Transverse colon (tissue), 4 donors: ENCODE measurements at places on chromosomes 3 and 15.

DNA sequence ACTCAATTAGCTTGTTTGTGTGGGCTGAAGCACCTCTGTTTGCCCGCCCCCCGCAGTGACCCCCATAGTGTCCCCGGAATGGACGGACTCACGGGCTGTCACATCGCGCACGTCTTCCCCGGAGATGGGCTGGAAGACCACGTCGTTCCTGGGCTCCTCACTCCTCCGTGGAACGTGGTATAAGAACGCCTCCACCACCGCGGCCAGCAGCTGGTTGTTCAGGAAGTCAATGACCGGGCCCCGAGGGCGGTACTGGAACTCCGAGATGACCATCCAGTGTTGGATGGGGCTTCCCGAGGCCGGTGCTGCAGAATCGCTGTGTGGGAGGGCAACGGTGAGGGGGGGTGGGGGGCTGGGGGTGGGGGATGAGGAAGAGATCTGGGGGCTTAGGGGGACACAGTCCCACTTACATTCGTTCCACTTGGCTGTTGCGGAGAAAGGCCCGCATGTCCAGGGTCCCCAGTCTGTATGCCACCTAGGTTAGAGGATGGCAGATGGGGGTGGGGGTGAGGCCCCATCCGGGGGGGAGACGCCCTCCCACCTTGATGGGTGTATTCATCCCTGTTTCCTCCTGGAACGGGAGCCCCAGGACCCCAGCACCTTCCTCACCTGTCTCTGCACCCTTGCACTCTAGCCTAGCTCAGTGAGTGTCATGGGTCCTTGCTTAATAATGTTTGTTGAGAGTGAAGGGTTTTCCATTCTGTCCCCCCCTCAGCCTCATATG, 30.2 kb downstream of the MUC20 start:
- no peak for DNase-seq

GRCh38 chr15:80156176-80156720, 3.4 kb downstream of the FAH start:
- no peak for DNase-seq

GRCh38 chr15:92452143-92452542, 58.5 kb downstream of the ST8SIA2 start:
- no peak for DNase-seq

DNA sequence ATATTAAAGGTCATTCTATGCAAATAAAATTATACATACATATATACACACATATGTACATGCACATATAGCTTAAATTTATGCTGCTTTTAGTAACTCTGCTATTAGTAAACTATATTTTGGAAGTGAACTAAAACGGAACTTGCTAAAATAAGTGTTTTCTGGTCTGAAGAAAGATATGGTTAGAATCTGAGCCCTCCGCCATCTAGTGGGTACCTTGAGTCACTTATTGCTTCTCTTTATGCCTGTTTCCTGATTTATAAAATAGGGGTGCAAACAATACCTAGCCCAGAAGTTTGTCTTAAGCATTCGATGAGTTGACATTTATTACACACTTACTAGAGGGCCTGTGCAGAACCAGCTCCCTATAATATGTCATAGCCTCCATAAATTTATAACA, 255.7 kb downstream of the CNTN6 start:
- DNase-seq = no peak

DNA sequence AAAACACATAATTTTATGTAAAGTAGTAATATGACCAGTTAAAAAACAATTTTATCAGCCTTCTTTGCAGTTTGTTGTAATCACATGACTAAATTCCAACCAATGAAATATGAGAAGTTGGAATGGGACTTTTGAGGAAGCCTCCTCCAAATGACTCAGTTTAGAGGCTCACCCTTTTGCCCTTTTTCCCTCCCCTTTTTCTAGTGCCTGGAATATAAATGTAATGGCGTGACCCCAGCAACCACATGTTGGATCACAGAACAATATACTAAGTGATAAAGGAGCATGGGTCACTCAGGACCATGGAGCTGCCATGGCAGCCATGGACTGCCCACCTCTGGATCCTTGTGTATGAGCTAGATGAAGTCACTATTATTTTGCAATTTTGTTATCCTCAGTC, 48.8 kb upstream of the HEG1 start:
- DNase-seq = no peak

DNA sequence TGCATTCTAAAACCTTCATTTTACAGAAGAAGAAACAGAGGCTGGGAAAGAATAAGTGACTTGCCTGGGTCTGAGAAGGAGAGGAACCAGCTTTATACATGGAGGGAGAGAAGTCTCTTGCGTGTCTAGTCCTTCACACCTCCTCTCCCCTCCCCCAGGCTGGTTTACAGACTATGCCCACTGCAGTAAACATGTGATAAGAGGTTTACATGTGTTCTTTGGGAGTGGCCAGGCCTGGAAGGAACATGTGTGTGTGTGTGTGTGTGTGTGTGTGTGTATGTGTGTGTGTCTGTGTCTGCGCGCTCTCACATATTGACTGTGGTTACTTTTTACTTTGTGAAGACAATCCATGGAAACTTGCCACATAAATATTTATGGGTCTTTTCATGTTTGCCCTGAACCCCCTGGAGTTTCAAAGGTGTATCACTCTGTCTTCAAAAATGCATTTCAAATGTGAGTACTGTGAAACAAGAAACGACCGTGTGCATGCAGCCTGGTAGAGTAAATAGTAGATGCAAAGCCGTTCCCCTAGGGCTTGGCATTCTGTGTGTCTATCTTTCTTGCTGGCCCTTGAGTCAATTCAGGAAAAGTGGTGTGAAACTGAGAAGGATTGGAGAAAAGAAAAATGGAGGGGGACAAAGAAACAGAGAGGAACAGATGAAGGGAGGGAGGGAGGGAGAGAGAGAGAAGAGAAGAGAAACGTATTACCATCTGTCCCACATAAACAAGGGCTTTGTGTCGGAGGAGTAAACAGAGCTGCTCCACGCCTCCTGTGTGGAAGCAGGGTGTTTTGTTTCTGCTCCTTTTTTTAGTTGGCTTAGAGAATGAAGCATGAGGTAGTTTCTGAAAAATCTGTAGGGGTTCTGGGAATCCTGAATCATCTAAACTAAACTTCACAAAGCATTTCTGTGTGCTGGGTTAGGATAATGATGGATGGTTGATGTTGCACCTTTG, 51.7 kb downstream of the CLDN11 start:
- DNase-seq = no peak

- DNase-seq = no peak
Measured at GRCh38 chr3:184299488-184300377, 692 bp downstream of the PSMD2 start.

GRCh38 chr3:32969656-32970055, 18.2 kb downstream of the CCR4 start:
- no peak for DNase-seq

DNA sequence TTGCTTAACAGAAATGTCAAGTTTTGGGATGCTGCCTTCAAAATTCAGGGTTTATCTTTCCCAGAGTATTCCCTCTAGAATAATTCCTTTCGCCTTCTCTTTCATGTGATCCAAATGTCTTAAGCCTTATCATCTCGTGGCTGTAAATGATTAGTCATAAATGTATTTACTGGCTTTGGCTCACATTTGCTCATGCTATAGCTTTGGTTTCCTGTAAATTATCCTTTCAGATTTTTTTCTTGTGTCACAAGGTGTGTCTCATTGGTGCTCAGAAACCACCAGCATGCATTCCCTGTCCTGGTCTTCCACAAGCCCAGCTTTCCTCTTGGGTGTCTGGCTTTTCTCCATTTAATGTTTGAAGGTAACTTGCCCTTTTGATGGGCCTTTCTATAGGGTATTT, 692.7 kb upstream of the ALCAM start:
- no peak for DNase-seq

DNA sequence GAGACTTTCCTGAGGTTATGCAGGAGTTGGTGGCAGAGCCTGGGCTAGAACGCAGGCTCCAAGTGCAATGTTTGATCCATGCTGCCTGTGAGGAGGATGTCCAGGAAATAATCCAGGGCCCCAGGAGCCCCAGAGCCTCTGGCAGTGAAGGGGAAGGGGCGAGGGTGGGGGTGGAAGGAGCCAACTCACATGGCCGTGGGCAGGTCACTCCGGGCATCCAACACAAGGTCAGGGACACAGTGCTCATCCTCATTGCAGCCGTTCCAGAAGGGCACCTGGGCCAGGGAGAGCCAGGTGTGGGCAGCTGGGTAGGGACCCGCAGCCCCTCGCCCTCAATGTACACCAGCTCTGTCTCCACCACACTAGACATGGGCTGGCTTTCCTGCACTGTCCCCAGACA, 43.7 kb downstream of the FEM1B start:
- DNase-seq = no peak

- DNase-seq = no peak
Measured at GRCh38 chr3:23931597-23931996, 13.5 kb upstream of the NR1D2 start.

DNA sequence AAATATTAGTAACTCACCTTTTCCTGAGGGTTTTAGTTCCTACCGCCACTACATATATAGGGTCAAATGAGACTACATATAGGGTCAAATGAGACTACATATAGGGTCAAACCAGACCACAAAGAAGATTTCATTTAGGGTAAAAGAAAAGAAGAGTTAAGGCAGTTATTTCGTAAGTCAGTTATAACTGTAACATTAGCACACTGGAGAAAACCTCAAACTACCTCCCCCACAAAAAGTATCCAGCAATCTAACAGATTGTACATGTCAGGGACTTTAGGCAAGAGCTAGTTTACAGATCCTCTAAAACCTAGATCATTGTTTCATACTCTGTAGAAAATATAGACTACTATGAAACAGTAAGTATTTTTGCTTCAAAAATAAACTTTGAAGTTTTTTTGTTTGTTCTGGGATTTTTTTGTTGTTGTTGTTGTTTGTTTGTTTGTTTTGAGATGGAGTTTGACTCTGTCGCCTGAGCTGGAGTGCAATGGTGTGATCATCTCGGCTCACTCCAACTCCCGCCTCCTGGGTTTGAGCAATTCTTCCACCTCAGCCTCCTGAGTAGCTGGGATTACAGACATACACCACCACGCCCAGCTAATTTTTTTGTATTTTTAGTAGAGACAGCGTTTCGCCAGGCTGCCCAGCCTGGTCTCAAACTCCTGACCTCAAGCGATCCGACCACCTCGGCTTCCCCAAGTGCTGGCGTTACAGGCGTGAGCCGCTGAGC, 92.4 kb upstream of the CGNL1 start:
- DNase-seq = no peak

DNA sequence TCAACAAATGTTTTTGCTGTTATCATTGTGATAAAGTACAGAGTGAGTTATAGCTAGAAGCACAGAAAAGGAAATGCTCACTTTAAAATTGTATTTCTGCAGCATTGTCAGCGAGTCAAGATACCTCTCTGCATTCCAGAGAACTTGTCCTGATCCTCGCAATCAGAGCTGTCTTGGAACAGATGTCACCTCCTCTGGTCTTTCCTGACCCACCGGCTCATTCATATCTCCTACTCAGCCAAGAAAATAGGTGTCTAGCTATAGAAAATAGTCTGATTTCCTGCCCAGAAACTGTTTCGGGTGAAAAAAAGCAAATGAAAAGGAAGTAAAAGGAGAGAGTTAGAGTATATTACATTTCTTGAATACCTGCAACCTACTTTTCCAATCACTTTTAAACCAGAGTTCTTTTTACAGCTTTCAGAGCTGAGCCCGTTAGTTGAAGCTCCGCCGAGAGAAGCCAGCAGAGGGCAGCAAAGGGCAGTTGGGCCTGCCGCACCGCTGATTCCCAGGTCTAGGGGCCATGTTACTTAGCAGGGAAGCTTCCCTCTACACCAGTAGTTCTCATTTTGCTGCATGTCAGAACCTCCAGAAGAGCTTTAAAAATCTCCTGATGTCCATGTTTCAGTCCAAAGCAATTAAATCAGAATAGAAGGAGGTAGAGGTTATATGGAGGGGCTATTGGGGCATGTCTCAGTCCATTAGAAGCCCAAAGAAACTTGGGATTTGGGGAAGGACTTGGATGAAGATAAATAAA, 185.7 kb upstream of the THRB start:
- peak; percentile 55 for DNase-seq

DNA sequence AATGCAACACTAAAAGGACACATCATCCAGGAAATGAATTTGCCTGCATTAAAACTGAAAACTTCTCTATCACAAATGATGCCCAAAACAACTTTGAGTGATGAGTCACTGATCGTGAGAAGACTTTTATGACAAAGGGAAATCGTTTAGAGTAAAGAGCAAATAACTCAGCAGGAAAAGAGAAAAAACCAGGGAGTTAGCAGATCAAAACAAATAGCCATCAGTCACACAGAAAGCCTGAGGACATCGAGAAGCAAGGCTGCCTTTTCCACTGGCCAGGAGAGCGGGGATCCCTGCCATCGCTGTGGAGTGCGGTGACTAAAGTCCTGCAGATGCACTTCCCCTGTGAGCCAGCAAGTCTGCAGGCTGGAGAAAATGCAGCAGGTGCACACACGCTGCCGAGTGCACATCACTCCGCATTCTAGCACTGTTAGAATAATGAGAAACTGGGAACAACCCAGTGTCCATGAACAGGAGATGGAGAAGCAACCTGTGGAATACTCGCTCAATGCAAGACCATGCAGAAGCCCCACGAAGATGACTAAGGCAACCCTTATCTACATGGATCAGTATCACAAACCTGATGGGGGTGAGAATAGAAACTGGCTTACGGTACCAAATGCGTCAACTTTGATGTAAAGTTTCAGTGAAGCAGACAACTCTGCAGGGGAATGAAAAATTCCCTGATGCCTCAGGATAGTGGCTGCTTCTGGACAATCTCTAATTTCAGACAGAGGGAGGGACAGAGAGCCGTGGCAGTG, 86.4 kb downstream of the NSMCE3 start:
- no peak for DNase-seq

DNA sequence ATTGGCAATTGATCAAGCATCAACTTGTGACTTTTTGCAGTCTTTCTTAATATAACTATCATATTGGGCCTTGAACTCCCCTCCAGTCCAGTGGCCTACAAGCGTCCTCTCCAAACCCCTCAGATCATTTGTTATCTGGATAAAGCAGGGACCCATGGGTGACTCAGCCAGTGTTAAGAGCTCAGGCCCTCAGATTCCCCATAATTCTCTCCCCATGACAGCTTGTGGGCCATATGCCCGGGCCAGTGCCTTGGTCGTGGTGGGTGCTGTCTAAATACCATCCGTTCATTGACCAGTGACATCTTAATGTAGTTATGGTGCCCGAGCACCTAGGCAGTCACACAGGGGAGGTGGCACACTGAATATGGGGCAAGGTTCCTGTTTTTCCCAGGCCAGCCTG, 18.1 kb downstream of the MCF2L2 start:
- no peak for DNase-seq

DNA sequence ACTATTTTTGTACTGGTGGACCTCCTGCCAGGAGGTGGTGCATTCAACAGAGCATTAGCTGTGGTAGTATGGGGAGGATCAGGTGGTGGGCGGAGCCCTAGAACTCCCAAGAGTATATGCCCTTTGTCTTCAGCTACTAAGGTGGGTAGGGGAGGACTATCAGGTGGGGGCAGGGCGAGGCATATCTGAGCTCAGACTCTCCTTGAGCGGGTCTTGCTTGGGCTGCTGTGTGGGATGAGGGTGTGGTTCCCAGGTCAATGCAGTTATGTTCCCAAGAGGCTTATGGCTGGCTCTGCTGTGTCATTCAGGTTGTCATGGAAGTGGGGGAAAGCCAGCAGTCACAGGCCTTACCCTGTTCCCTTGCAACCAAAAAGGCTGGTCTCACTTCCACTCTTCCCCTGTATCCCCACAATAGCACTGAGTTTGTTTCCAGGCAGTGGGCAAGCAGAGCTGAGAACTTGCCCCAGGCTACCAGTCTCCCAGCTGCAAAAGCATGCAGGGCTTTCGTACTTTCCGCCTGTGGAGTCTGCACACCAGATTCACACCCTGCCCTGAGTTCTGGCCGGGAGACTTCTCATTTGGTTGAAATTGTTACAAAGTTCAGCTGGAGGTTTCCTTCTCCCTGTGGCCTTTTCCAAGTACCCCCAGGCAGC, 93.7 kb upstream of the DPPA4 start:
- DNase-seq = no peak
